ENCODE measurements at places on chromosomes 5 and 9. TPM values are rescaled to one million over a fixed set of nuclear protein-coding genes. Genes with fewer than 3 reads are reported as not detected.

DNA sequence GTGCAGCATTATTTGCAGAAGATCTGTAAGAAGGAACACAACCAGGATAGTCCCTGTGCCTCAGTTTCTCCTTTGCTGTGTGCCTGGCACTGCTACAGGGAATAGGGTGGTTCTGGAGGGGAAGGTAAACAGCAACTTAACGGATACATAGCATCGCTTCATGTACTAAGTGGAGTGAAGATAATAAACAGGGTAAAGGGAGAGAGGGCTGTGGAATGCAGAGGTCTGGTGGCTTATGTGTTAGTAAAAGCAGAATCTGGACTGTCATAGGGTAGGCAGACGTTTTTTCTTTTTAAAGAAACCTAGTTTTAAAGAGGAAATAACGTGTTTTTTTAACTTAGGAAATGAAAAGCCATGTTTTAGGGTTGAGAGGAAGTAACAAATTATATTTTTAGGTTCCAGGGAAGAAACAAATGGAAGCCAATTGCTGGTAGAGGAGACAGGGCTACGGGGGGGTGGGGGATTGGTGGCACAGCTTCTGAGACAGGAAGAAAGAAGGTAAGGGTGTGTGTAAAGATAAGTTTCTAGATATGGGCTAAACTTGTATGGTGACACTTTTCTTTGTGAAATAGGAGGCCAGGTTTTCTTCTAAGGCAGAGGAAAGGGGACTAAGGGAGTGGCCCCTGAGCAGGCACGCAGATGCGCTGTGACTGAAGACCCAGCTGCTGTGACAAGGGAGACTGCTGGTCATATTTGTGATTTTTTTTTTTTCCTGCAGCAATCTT lies 1.3 kb downstream of the GNG10 start:
- DNase-seq = peak; percentile 23
- H3K27ac ChIP-seq = peak overlapping the region; percentile 96
- no peaks in the 10 kb centered on the region for H3K27me3 ChIP-seq

DNA sequence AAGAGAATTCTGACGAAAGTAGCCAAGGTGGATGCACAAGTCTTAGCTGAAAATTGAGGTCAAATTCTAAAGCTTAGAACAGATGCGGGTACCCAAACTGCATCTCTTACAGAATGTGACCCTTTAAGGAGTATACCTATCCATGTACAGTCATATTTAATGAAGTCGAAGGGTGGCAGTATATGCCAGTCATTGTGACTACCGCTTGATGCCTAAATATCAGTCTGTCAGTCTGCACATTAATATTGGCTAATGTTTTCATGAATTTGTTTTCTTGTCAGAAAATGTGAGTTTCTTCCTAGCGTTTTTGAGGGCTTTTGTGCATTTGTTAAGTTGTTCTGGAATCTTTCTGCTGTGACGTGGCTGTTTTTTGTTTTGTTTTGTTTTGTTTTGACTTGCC lies 264.5 kb upstream of the ELAVL2 start:
- H3K4me3 ChIP-seq = no peak overlapping the region
- H3K36me3 ChIP-seq = no peaks in the 10 kb centered on the region

- H3K4me1 ChIP-seq = peaks cover 39% of the 10 kb centered on the region
- peak overlapping the region; percentile 34 for H3K27ac ChIP-seq
Observed at GRCh38 chr9:36217256-36217968, 26.7 kb downstream of the CLTA start.

GRCh38 chr5:55897206-55897894 lies 46.2 kb downstream of the IL31RA start:
- peaks cover 3% of the 10 kb centered on the region for H3K4me1 ChIP-seq
- H3K36me3 ChIP-seq = no peaks in the 10 kb centered on the region
- H3K27me3 ChIP-seq = peaks cover 8% of the 10 kb centered on the region
- no peak overlapping the region for H3K4me3 ChIP-seq

SPARC gene
- total RNA-seq = not detected

All from naive thymus-derived CD8-positive, alpha-beta T cell (primary cell).